Mucosa of descending colon (tissue), 3 donors: ENCODE measurements at places on chromosomes 16 and 17. TPM values are rescaled to one million over a fixed set of nuclear protein-coding genes. Genes with fewer than 3 reads are reported as not detected.

GRCh38 chr16:30556125-30556473 is 2.1 kb downstream of the ZNF764 start:
- DNase-seq = no peak

- DNase-seq = peak; percentile 68
Observed at GRCh38 chr17:19546289-19547065, 12.8 kb downstream of the SLC47A1 start.

DNA sequence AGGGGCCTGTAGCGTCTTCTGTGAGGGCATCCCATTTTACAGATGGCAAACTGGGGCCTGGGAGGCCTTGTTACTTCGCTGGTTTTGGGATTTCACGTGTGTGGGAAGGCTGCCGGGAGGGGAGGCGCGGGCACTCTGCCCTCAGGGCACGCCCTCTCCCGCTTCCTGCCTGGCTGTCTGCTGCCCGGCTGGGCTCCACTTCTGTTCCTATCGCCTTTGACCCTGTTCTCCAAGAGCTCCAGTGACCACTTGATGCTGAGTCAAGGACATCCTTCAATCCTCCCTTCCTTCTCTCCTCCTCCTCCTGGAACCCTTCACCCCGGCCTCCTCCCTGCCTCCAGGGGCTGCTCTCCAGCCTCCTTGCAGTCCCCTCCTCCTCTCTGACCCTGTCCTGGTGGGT is 16.0 kb downstream of the SPNS3 start:
- DNase-seq = peak; percentile 51

GRCh38 chr17:40431231-40431602 is 12.0 kb upstream of the IGFBP4 start:
- no peak for DNase-seq

DNA sequence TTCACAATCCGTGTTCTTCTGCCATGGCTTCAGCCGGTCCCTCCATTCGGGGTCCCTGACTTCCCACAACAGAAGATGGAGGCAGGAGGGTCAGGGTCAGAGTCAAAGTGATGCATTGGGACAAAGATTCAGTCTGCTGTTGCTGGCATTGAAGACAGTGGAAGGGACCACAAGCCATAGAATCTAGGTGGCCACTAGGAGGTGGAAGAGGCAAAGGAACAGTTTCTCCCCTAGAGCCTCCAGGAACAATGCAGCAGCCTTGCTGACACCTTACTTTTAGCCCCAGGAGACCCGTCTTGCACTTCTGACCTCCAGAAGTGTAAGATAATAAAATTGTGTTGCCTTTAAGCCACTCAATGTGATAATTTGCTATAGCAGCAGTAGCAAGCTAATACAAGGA is 55.9 kb downstream of the MFSD11 start:
- no peak for DNase-seq

GRCh38 chr17:37828651-37829124 is 83.8 kb upstream of the HNF1B start:
- no peak for DNase-seq

GRCh38 chr16:12793120-12793864 is 10.4 kb downstream of the CPPED1 start:
- DNase-seq = no peak

- peak; percentile 26 for DNase-seq
Observed at GRCh38 chr17:219696-220095, 38.2 kb upstream of the DOC2B start.

- peak; percentile 92 for DNase-seq
Observed at GRCh38 chr16:56609463-56609921, 1.1 kb downstream of the MT2A start.

GRCh38 chr16:88970050-88970449 is 7.0 kb downstream of the CBFA2T3 start:
- no peak for DNase-seq

DNA sequence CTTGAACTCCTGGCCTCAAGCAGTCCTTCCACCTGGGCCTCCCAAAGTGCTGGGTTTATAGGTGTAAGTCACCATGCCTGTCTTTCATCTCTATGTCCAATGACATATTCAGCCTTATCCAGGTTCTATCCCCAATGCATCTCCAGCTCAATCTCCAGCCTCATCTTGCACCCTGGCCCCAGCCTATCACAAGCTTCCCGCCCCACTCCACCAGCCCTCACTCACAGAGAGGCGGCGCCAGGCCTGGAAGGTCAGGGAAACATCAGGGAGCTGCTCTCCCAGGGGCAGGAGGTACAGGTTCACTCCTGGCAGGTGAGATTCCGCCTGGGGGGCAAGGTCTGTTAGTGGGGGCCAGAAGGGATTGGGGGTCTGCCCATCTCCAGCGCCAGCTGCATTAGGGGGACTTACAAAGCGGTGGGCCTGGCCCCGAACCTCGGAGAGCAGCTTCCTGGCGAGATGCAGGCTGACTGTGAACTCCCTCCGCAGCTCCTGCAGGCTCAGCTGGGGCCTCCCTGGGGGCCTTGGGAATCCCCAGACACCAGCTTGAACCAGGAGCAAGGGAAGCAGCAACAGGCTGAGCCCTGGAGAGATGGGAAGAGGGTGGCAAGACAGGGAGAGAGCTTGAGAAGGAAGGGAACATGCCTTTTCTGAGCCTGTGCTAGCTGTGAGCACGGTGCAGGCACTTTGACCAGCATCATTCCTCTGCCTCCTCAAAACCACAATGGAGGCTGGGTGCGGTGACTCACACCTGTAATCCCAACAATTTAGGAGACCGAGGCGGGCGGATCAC is 3.0 kb downstream of the IL27 start:
- DNase-seq = no peak

- no peak for DNase-seq
Observed at GRCh38 chr16:8572919-8573724, 17.2 kb downstream of the TMEM114 start.

UNC45B gene
- total RNA-seq = not detected

- peak; percentile 63 for DNase-seq
Observed at GRCh38 chr17:27319541-27320221, 25.8 kb downstream of the WSB1 start.

GRCh38 chr17:74605361-74605760 is 13.3 kb upstream of the CD300LD start:
- DNase-seq = no peak

DNA sequence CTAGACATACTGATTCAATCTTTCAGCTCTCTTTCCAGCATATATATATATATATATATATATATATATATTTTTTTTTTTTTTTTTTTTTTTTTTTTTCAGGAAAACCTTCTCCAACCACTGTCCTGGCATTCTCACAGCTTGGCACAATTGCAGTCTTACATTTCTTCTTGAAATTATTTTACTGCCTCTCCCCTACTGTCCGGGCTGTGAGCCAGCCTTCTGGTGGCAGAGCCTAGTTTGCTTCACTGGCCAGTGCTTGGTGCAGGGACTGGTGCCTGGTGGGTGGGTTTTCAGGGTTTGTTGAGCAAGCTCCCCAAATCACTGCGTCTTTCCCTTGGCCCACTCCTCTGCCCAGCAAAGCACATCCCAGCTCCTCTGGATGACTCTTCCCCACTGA is 28.5 kb downstream of the PRSS54 start:
- peak; percentile 70 for DNase-seq

DNA sequence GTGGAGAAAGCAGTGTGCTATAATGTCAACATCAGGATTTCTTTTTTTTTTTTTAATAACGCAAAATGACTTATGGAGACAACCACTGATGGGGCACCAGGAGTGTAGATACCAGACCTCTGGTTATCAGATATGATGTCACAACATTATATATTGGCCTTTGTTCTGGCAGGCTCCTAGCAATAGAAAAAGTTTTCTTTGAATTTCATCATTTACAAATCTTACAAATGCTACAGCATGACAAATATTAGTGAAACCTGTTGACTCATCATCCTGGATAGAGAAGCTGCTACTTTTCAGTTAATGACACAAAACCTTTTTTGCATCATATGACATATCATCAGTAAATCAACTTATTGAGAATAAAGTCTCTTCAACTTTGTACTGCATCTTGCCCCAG is 6.1 kb downstream of the THUMPD1 start:
- no peak for DNase-seq
